ENCODE measurements at places on chromosomes 5 and 9. TPM values are rescaled to one million over a fixed set of nuclear protein-coding genes. Genes with fewer than 3 reads are reported as not detected.

The QRFP gene
- not detected for total RNA-seq

The CARTPT gene
- total RNA-seq: not detected

The INSL4 gene
- 17.1 TPM for total RNA-seq

The TAF11L4 gene
- not detected for total RNA-seq

The LMX1B gene
- total RNA-seq: 1.8 TPM

The RNF183 gene
- total RNA-seq: not detected

The LRRTM2 gene
- not detected for total RNA-seq

The IFNA2 gene
- not detected for total RNA-seq

The C6 gene
- total RNA-seq: not detected

The PAPPA gene
- total RNA-seq: 33.9 TPM

The ARHGEF37 gene
- 2.5 TPM for total RNA-seq

The PDLIM4 gene
- 1.0 TPM for total RNA-seq

The IRX2 gene
- total RNA-seq: 2.2 TPM

The SPATA31C1 gene
- total RNA-seq: not detected

The HAVCR2 gene
- 0.52 TPM for total RNA-seq

The TRAF1 gene
- total RNA-seq: 1.9 TPM

The OR13C4 gene
- total RNA-seq: not detected

The LAMC3 gene
- 2.1 TPM for total RNA-seq

The TSTD2 gene
- total RNA-seq: 11.6 TPM

The CLIC3 gene
- 6.7 TPM for total RNA-seq

The MACROH2A1 gene
- total RNA-seq: 205 TPM

The PRRX2 gene
- total RNA-seq: 5.6 TPM

The PCDHA13 gene
- total RNA-seq: 0.07 TPM

The GDNF gene
- 0.05 TPM for total RNA-seq

The SOX30 gene
- total RNA-seq: not detected

The PDCD1LG2 gene
- total RNA-seq: 0.25 TPM

The ADGRD2 gene
- total RNA-seq: not detected

The LRRC19 gene
- total RNA-seq: not detected

The NR4A3 gene
- 1.6 TPM for total RNA-seq

The TEK gene
- total RNA-seq: 0.18 TPM

The PCDHB10 gene
- total RNA-seq: 0.06 TPM

The TRIM32 gene
- 24.2 TPM for total RNA-seq

The TAF11L5 gene
- total RNA-seq: not detected

The ADAMTS2 gene
- total RNA-seq: 0.08 TPM

The GRIA1 gene
- not detected for total RNA-seq

The SPAAR gene
- 0.20 TPM for total RNA-seq

The NRG2 gene
- total RNA-seq: 2.0 TPM

The PARP8 gene
- 0.11 TPM for total RNA-seq

The SPOCK1 gene
- total RNA-seq: 24.2 TPM

The HBEGF gene
- 6.7 TPM for total RNA-seq

The SNCB gene
- total RNA-seq: 1.7 TPM

The FBXW11 gene
- total RNA-seq: 30.5 TPM

The GARIN3 gene
- not detected for total RNA-seq

The IL5 gene
- 0.47 TPM for total RNA-seq

The SLC44A1 gene
- total RNA-seq: 35.7 TPM

The TMC1 gene
- total RNA-seq: not detected

The FSTL4 gene
- total RNA-seq: 6.0 TPM

The GDA gene
- 1.0 TPM for total RNA-seq

The WNT8A gene
- total RNA-seq: not detected

The PCDHGC4 gene
- not detected for total RNA-seq

The PCDHA6 gene
- total RNA-seq: 0.13 TPM

The GZMA gene
- total RNA-seq: not detected

The NKD2 gene
- total RNA-seq: 23.2 TPM

The SVEP1 gene
- total RNA-seq: 2.3 TPM

The C5orf15 gene
- total RNA-seq: 46.1 TPM

The FOXD4L6 gene
- total RNA-seq: not detected

The CER1 gene
- not detected for total RNA-seq

The SSBP2 gene
- 11.8 TPM for total RNA-seq

The STPG3 gene
- not detected for total RNA-seq

All from A549 treated with dexamethasone at 1 μM for 4 hours (cell line).